ENCODE measurements at places on chromosomes 16 and 17. TPM values are rescaled to one million over a fixed set of nuclear protein-coding genes. Genes with fewer than 3 reads are reported as not detected.

PLCD3 gene
- 54.5 TPM for total RNA-seq

RPGRIP1L gene
- total RNA-seq, result 17.3 TPM

GNAO1 gene
- total RNA-seq, result not detected

TEKT3 gene
- total RNA-seq, result not detected

DUSP3 gene
- 55.0 TPM for total RNA-seq

CSNK2A2 gene
- total RNA-seq, result 91.7 TPM

MPHOSPH6 gene
- total RNA-seq, result 46.8 TPM

LRRC46 gene
- 1.2 TPM for total RNA-seq

SMIM22 gene
- 2.2 TPM for total RNA-seq

ENPP7 gene
- not detected for total RNA-seq

LRRC37A3 gene
- 9.0 TPM for total RNA-seq

PRSS33 gene
- total RNA-seq, result not detected

OR1G1 gene
- total RNA-seq, result not detected

TBC1D3 gene
- 3.6 TPM for total RNA-seq

VPS35 gene
- 72.3 TPM for total RNA-seq

KIF2B gene
- total RNA-seq, result not detected
